Immature natural killer cell (primary cell): ENCODE measurements at places on chromosomes 3 and 15.

- DNase-seq: no peak
Measured at GRCh38 chr15:36642311-36642710, 62.9 kb downstream of the CDIN1 start.

- DNase-seq: no peak
Measured at GRCh38 chr15:72269739-72270138, 2.6 kb downstream of the PARP6 start.

- no peak for DNase-seq
Measured at GRCh38 chr3:196712514-196713413, 587 bp downstream of the PIGX start.

GRCh38 chr15:48176112-48176511 lies 2.0 kb downstream of the MYEF2 start:
- DNase-seq: no peak

GRCh38 chr3:133505813-133506212 lies 67.7 kb upstream of the CDV3 start:
- DNase-seq: no peak

DNA sequence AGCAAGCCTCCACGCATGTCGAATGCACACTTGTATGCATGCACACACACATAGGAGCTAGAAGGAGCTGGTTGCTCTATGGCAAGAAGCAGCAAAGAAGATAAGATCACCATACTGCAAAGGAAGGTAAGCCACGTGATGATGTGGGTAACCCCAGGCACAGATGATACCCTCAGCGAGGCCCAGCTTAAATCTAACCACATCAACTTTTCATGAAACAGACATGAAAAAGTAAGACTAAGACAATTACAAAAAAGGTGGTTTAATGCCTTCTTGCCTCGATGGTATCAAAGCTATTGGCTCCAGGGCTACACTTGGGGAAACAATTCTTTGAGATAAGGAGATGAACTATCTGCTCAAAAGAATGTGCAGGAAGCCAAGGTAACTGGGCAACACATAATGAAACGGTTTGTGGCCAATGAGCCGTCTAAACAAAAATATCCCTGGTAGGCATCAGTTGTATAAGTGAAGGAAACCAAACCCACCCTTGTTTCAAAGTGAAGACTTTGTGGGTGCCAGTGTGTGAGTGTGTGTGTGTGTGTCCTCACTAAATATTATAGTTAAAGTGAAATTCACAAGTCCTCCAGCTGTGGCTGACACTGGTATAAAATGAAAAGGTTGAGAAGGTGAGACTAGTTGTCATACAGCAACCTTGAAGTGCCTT lies 365.7 kb upstream of the ICE2 start:
- DNase-seq: peak; percentile 84

- no peak for DNase-seq
Measured at GRCh38 chr15:51025454-51025846, 69.3 kb downstream of the TNFAIP8L3 start.

DNA sequence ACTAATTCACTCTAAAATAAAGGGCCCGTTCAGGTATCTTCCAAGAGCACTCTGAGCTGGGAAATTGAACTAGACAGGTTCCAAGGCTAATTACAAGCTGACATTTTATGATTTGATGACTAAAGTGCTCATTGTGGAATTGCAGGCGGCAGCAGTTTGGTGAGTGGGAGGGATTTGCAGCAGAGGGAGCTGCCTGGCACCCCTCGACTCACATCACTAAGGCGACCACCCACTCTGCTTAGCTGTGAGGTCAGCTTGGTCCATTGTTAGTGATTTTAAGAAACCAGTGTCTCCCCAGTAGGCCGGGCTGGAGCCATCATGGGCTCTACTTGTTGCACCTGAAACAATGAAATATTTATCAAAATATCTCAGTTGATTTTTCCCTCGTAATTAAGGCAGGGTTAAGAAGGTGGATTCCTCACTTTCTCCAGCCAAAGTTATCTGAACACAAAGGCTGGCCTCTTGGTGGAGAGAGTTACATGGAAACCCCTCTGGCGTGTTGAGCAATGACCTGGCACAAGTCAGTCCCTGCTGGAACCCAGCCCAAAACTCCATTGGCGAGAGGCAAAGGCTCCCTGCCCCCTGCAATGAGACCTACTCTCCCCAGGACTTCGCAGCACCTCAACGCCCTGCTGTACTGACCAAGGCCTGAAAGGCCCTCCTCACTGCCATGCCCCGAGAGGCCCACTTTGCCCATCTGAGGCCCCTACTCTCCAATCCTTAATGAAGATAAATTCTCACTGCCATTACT lies 65.0 kb upstream of the ATP2B2 start:
- DNase-seq: no peak

GRCh38 chr3:19485267-19485666 lies 337.0 kb downstream of the KCNH8 start:
- no peak for DNase-seq

GRCh38 chr3:44932986-44933944 lies 42.7 kb downstream of the ZDHHC3 start:
- DNase-seq: no peak

DNA sequence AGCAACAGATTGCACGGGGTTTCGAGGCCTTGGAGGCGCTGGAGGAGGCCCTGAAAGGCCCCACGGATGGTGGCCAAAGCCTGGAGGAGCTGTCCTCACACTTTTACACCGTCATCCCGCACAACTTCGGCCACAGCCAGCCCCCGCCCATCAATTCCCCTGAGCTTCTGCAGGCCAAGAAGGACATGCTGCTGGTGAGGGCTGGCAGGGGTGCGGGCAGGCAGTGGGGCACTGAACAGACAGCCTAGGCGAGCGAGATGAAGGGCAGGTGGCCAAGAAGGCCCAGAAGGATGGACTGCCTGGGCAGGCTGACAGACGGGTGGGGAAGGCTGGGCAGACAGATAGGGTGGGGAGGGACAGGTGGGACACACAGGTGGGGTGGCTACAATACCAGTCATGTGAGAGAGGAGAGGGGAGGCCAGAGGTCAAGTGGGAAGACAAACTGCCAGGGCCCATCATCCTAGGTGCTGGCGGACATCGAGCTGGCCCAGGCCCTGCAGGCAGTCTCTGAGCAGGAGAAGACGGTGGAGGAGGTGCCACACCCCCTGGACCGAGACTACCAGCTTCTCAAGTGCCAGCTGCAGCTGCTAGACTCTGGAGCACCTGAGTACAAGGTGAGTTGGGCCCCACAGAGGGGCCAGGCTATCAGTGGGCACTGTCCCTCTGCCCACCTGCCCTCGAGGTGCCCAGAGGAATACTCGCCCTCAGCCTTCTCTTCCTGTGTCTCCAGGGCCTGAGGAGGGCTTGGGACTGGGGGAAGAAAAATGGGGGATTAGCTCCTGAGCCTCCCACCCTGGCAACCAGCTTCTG lies 3.1 kb downstream of the PARP3 start:
- DNase-seq: no peak

DNA sequence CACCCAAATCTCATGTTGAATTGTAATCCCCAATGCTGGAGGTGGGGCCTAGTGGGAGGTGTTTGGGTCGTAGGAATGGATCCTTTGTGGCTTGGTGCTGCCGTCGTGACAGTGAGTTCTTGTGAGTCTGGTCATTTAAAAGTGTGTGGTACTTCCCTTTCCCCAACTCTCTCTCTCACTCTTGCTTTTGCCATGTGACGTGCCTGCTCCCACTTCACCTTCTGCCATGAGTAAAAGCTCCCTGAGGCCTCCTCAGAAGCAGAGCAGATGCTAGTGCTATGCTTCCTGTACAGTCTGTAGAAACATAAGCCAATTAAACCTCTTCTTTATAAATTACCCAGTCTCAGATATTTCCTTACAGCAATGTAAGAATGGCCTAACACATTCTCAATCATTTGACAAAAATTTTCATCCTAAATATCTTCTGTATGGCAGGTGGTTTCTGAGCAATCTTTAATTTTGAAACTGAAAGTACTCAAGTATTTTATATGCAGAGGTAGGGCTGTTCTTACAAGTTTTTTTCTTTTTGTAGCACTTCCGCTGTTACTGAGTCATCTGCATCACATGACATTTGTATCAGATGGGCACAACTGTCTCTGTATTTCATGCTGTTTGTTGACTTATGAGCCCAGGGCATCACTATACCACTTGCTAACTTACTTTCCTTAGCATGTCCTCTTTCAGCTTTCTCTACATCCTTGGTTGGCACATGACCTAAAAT lies 8.8 kb downstream of the RPL39L start:
- DNase-seq: peak; percentile 83

- no peak for DNase-seq
Measured at GRCh38 chr3:136247436-136247835, 2.7 kb upstream of the PCCB start.

- no peak for DNase-seq
Measured at GRCh38 chr15:47500842-47501241, 216.5 kb upstream of the SEMA6D start.

DNA sequence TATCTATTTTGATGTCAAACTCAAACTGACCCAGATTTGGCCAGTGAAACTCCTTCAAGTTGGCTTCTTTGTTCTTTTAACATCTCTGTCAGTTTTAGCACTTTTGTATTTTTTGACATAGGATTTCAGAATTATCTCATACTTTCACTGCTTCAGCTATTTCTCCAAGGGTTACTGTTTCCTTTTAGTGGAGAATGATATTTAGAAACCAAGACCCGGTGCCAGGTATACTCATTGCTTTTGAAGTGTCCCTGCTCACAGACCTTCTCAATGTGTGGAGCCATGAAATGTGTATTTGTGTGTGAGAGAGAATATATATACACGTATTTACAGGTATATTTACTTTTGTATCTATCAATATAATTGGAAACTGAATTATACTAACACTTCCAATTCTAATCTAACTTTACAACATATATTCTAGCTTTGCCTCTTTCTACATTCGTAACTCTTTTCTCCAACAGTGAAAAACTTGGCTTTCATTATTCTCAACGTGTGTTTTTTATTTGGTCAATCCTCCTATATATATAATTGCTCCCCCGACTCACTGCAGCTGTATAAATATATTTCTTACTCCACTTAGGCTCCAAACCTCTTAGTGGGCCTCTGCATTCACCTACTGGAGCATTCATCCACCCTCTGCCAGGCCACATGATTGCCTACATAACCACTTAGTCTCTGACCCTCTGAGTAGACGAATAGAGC lies 54.0 kb downstream of the OTOL1 start:
- DNase-seq: no peak

- no peak for DNase-seq
Measured at GRCh38 chr15:90790057-90790456, 72.9 kb downstream of the BLM start.

- no peak for DNase-seq
Measured at GRCh38 chr3:142875583-142876207, 13.2 kb downstream of the PCOLCE2 start.

- no peak for DNase-seq
Measured at GRCh38 chr3:125440970-125441369, 65.8 kb upstream of the ZNF148 start.

- DNase-seq: no peak
Measured at GRCh38 chr15:87547470-87548181, 708.9 kb downstream of the NTRK3 start.

DNA sequence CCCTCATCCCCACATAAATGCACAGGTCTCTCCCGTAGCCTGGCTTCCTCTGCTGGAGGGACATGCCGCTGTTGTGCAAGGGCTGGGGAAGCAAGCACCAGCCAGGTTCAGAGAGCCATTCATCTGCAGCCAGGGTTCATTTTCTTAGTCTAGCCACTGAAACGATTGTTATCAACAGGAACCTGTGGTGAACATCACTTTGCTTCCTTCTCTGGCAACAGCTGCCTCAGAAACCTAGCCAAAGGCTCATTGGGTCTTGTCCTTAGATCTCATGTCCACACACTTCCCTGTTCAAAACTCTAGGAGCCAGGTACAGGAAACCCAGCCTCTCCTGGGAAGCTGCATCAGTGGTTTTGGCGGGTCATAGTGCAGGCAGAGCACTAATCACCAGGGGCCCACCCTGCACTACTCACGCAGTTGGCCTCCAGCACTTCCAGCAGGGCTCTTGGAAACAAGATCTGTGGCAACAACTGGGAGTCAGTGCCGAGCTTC lies 47.0 kb downstream of the OXNAD1 start:
- DNase-seq: peak; percentile 67

DNA sequence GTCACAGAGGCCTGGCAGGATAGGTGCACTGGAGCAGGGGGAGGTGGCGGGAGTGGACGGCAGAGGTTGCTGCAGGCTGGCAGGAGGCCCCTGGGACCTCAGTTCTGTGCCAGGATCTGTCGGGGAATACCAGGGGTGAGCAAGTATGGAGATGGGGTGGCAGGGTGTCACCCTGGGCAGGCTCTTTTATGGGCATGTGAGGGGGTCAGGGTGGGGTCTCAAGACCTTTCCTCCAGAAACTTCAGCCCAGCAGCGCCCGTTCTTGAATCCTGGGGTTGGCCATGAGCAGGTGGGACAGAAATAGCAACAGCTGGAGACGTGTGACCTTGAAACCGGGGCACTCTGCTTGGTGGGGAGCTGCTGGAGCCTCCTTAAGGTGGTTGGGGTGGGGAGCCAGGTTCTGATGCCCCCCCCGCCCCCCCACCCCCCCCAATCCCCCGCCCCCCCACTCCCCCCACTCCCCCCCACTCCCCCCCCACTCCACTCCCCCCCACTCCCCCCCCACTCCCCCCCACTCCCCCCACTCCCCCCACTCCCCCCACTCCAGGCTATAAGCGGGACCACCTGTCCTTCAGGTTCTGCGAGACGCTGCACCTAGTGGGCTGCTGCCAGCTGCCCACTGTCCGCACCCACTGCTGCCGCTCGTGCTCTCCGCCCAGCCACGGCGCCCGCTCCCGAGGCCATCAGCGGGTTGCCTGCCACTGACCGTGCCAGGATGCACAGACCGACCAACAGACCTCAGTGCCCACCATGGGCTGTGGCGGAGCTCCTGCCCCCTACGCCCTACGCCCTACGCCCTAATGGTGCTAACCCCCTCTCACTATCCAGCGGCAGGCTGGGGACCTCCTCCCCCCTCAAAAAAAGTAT lies 84.9 kb downstream of the TBC1D2B start:
- no peak for DNase-seq

GRCh38 chr3:44842376-44842775 lies 19.3 kb upstream of the TMEM42 start:
- no peak for DNase-seq

DNA sequence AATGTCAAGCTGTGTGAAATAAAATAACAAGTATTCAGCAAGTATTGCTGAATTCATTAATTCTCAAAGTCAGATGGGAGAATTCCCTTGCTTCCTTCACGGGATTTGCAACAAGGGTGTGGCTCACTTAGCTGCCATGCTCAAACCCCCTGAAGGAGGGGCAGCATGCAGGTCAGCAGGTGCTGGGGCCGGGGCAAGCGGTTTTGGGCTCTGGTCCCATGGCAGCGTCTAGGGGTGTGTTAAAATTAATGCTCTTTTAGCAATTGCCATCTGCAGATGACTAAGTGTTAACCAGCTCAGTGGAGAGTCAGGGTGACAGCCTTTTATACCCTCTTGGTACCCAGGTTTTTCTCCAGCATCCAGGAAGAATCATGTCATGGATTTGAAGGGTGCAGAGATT lies 40.0 kb upstream of the RBMS3 start:
- DNase-seq: no peak

- no peak for DNase-seq
Measured at GRCh38 chr3:7282988-7283387, 422.1 kb downstream of the GRM7 start.
